ENCODE measurements at places on chromosomes 7 and 10.

DNA sequence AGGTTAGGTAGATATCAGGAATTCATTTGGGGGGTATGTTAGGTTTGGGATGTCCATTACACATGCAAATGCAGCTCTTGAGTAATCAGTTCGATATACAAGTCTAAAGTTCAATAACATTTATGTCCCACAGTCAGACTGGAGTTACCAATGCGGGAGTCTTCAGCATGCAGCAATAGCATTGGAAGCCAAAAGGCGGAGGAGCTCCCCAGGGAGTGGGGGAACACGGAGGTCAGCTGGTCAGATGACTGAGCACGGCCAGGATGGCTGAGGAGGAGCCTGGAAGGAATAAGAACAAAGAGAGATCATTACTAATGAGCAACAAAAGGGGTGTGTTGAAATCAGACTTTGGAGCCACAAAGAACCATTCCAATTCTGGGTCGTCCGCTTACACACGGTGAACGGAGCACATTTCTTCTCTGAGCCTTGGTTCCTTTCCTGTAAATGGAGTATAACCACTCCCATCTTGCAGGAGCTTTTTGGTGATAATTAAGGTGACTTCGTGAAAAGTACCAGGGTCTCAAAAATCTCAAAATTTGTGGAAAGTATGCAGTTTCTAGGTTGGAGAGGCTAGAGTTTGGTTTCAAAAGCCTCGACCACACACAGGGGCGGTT lies 478 bp upstream of the ZNF22 start:
- DNase-seq: no peak

- DNase-seq: peak; percentile 47
Measured at GRCh38 chr7:657565-658119, 68.9 kb upstream of the DNAAF5 start.

DNA sequence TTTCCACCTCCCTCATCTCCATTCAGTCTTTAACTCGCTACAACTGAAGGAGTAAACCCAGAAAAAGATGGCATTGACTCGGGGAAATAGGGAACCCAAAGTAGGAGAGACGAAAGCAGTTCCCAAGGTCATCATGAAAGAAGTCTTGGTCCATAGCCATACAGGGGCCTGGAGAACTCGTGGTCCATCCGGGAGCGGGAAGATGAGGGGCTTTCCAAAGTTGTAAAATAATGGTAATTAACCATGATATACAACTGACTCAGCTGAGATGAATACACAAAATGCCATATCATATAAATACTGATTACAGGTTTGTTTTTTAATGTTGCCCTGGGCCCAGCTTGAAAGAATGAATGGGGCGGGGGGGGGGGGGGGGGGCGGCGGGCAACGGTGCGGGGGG lies 32.3 kb downstream of the RBM17 start:
- no peak for DNase-seq

DNA sequence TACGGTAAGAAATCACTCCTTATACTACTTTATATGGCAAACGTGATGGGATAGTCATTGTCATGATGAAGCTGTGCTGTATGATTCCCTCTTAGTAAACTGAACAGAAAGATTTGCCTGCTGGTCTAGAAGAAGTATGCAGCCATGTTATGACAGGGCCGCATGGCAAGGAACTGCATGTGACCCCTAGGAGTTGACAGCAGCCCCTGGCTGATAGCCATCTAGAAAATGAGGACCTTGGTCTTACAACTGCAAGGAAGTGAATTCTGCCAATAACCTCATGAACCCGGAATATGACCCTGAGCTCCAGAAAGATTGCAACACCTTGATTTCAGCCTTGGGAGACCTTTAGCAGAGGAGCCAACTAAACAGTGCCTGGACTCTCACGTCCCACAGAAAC lies 193.3 kb downstream of the SEMA3E start:
- DNase-seq: no peak

- no peak for DNase-seq
Measured at GRCh38 chr10:119233123-119233820, 25.9 kb downstream of the GRK5 start.

DNA sequence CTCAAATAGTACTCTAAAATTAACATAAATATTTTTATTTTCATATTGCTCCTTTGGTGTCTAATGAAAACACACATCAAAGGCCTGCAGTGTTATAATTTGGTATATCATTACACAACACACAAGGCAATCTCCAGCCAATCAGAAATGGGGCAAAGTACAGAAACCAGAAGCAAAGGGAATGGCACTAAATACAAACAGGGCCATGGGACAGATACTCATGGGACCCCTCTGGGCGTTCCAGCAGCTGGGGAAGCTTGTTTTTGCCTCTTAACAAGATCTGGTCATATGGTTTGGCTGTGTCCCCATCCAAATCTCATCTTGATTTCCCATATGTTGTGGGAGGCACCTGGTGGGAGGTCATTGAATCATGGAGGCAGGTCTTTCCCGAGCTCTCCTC lies 551.8 kb upstream of the NRP1 start:
- DNase-seq: no peak

DNA sequence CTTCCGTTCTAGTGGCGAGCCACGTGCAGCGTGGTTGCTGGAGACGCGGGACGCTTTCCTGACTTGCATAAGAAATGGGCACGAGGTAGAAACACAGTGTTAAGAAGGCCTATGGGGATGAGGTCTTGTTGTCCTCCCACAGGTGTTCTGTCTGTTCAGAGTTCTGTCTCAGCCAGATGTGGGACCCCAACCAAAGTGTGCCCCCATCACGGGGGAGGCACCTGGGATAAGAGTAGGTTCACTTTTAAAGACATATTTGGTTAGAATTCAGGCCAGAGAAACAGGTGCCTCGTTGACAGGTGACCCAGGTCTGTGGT lies 56.0 kb upstream of the PITRM1 start:
- no peak for DNase-seq

GRCh38 chr10:32982911-32983909 lies 25.2 kb upstream of the ITGB1 start:
- no peak for DNase-seq

DNA sequence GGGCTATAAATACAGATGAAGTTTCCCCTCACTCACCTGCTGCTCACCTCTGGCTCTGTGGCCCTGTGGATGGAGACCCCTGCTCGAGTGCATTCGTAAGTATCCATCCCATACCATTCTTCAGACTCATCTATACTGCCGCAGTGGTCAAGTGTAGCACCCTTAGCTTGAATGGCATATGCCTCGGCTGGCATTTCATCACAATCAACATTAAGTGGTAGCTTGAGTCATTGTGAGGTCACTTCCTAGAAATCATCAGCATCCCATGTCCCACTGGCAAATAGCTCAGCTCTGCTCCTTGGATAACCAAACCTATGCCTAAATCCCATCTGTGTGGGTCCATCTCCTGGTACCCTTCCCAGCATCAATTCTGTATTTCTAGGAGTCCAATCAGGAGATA lies 38.2 kb downstream of the MDH2 start:
- no peak for DNase-seq

GRCh38 chr10:82206831-82207230 lies 331.8 kb downstream of the NRG3 start:
- DNase-seq: peak; percentile 16

GRCh38 chr10:14751921-14752320 lies 22.8 kb downstream of the FAM107B start:
- DNase-seq: peak; percentile 27

DNA sequence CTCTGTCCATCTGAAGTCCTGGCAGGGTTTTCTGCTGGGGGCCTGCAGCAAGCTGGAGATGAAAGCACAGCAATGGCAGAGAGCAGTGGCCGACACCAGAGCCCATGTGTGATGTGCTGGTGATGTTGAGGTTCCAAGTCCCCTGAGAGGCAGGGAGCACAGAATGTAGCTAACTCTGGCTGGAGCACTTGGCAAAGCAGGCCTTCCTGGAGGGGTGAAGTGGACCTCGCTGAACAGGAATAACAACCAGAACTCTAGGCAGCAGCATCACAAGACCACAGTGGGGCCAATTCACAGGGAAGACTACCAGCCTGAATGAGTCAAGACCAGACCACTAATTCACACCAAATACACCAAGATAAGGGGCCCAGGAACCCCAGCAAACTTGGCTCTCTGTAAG lies 22.8 kb upstream of the MSMB start:
- DNase-seq: no peak

DNA sequence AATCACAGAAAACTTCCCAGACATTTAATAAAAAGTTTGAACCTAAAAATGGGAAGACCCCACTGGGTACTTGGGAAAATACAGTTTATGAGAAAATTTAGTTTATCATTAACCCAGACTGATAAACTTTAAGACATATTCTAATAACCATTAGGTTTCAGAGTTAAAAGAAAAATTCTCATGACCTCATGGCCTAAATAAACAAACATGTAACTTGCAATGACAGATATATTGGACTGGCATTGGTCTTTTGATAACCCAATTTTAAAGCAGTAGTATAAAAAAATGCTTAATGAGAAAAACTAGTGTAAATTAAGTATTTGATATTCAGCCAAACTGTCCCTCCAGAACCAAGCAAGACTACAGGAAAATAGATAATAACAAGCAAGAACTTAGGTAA lies 67.0 kb upstream of the ZNF804B start:
- no peak for DNase-seq

DNA sequence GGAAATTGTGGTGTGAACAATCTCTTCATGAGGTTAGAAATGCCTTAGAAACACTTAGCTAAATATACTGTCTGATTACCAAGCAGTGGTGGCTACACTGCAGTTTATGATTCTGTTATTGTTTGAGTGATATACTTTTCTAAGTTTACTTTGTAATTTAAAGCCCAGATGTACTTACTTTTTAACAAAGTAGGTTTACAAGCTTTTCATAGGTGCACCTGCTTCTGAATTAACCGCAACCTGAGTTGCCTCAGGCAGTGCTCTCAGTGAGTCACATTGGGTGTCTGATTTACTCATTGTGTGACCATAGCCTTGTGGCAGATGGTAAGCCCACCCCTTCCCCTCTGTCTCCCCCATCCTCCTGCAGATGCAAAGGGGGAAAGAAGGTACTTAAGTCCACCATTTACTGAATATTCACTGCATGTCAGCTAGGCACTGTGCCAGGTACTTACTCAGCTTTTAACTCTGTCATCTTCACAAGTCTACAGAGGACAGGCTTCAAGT lies 9.0 kb downstream of the MTURN start:
- DNase-seq: no peak
